ENCODE measurements at places on chromosomes 11 and 22.
A peak's percentile ranks its signal among the peaks of the same experiment; 100 is the strongest.

GRCh38 chr11:47914743-47915142 is 65.6 kb upstream of the PTPRJ start:
- no peak for DNase-seq

- no peak for DNase-seq
These were observed 70.3 kb downstream of the BMAL1 start for GRCh38 chr11:13347901-13348300.

DNA sequence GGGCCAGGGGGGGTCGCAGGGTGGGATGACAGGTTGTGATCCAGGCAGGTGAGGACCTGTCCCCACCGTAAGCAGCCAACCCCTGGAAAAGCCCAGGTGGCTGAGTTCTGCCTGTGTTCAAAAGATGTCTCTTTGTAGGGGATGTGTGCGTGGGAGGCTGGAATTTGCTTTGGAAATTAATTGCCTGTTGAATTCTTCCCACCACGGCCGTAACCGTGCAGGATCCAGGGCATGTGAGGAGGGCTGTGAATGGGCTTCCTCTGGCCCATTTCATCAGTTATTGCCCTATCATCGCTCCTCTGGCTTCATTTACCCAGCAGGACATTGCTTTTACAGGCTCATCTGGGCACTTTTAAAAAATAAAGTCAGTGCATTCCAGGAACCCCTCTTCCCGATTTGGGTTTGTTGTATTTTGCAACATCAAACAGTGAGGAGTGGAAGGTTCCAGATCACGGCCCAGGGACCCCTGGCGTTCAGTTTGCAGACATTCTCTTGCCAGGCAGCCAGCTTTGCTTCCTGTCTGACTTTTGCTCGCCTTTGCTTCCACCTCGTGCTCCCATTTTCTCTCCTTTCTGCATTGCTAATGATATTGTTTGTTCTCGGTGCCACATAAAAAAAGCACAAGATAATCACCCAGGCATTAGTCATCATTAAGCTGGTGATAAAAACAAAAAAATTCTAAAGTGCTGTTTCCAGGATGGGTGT is 1306.6 kb downstream of the BRD1 start:
- no peak for DNase-seq

GRCh38 chr11:100930185-100930778 is 199.3 kb downstream of the PGR start:
- DNase-seq, result no peak

DNA sequence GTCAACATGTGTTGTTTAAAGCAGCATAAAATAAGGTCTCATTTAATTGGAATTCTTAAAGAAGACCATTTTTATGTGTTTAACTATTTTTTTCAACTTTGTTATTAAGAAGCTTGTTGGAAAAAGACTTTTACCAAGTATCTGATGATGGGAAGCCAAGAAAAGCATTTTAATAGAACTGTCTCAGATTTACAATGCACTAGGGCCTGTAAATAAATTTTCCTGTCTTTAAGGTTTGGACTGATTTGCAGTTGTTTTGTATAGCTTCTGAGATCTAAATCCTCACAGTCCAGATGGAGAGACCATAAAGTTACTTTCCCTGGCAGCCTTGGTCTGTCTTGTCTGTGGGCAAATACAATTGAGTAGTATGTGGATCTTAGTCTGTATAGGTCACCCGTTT is 41.6 kb downstream of the EXT2 start:
- DNase-seq, result no peak

- DNase-seq, result no peak
These were observed 12.0 kb downstream of the OR5B21 start for GRCh38 chr11:58495906-58496305.

GRCh38 chr11:72736452-72737069 is 15.6 kb downstream of the ARAP1 start:
- peak; percentile 80 for DNase-seq

DNA sequence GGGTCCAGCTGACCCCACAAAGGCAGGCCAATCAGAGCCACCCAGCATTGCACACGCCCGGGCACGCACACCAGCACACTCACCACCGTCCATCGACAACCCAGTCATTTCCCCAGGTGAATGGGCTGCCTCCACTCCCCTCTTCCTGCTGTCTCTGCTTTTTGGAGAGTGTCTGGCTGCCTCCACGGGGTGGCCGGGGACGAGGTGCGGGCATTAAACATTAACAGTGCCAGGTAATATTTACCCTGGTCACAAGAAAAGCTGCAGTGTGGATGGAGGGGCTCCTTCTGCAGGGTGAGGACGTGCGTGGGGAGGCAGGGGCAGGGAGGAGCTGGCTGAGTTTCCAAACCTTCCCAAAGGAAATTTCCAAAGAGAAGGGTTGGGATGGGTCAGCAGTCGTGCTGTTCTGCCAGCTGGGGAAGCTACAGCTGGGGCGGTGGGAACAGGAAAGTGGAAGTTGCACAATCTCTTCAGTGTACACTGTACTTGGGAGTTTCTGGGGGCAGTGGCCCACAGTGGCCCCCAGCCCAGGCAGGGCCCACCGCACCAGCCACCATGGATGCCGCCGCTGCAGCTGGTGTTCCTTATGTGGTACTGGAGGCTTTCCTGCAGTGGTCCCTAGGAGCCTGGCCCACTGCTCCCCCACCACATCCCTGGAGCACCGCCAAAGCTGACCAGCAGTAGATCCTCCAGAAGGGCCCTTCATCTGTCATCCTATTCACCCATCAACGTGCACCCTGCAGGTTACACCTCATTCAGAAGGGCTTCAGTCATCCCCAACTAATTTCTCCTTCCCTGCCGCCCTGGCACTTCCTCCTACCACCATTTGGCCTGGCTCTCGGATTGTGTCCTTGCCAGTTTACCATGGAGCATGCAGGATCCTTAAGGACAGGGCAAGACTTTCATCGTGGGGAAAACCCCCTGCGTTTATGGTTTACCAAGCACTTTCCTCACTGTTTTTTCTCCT is at the start of gene FXYD2:
FXYD2 (minus strand) TSS at position 174 of the 967 bp plus-strand sequence; CDS start at position 108, 66 bp downstream.
- no peak for DNase-seq

Measured in NK-92 treated with Interleukin-12 subunit alpha and Interleukin-12 subunit beta, amount 100 ng/mL, for 24 hours (cell line).